Progenitor cell of endocrine pancreas (in vitro differentiated cells): ENCODE measurements at places on chromosomes 16 and 17.
A peak's percentile ranks its signal among the peaks of the same experiment; 100 is the strongest.

DNA sequence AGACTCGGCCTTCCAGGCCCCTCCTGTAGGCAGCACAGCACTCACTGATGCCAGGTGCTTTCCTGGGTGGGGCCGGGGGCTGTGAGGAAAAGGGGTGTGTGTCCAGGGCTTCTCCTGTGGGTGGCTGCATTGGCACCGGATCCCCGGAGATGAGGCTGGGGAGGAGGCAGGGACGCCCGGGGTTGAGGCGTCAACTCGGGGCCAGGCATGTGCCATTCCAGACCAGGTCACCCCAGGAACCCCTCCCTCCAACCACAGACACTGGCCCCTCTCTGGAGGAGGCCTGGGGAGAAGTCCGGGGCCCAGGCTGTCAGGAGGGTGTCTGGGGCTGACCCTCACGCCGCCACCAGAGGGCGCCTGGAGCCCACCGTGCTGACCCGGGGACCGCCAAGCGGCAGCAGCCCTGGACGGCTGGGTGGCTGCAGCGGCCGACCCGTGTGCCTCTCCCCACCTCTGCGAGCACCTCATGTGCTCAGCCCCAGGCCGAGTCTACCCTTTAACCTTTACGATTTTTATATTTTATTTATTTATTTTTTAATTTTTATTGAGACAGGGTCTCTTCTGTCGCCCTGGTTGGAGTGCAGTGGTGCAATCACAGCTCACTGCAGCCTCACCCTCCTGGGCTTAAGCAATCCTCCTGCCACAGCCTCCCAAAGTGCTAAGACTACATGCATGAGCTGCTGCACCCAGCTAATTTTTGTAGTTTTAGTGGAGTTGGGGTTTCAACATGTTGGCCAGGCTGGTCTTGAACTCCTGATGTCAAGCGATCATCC lies 3.2 kb upstream of the METRN start:
- peak; percentile 81 for DNase-seq

GRCh38 chr17:56031636-56032035 lies 121.6 kb upstream of the ANKFN1 start:
- no peak for DNase-seq

GRCh38 chr16:68420366-68420942 lies 27.9 kb downstream of the SMPD3 start:
- no peak for DNase-seq

DNA sequence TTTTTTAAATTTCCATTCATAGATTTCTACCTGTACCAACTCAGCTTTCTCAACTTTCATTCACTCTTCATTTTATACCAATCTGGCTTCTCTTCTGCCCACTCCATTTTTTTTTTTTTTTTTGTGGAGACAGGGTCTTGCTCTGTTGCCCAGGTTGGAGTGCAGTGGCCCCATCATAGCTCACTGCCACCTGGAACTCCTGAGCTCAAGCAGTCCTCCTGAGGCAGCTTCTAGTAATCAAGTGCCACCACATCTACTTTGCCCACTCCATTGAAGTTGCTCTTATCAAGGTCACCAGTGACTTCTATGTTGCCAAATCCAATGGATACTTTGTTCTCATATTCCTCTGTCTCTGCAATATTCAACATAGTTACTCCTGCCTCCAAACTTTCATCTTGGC lies 1.7 kb downstream of the SUPT6H start:
- no peak for DNase-seq

GRCh38 chr17:70074236-70074830 lies 692 bp upstream of the KCNJ16 start:
- no peak for DNase-seq
